ENCODE measurements at places on chromosomes 1 and 21. TPM values are rescaled to one million over a fixed set of nuclear protein-coding genes. Genes with fewer than 3 reads are reported as not detected.

DNA sequence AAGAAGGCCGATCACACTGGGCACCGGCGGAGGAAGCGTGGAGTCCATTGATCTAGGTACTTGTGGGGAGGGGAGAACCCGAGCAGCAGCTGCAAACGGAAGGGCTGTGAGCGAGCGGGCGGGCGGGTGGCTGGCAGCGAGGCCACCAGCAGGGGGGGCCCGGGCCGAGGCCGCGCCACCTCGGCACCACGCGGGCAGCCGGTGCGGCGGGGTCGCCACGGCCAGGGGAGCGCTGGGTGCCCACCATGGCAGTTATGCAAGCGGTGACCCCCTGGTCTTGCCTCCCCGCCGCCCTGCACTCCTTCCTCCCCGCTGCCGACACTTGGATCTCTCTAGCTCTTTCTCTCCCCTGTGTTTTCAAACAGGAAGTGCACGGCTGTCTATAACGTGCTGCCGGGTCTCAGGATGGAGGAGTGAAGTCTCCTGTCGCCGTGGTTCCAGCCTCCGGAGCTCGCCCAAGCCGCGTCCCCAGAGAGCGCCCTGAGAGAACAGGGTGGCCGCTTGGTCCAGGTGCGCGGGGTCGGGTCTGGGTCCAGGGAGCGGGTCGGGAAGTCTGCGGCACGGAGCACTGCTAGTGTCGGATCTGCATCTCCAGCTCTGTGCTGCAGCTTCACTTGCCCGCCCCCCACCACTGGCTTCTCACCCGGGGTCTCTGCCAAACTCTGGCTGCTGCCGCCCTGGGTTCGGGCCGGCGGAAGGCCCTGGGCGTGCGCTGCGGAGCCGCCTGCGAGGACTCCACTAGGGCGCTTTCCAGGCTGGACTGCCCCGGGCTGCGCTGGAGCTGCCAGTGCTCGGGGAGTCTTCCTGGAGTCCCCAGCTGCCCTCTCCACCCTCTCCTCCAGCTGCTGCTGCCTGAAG lies 22.7 kb downstream of the LRRC8D start:
- peak; percentile 81 for DNase-seq

DNA sequence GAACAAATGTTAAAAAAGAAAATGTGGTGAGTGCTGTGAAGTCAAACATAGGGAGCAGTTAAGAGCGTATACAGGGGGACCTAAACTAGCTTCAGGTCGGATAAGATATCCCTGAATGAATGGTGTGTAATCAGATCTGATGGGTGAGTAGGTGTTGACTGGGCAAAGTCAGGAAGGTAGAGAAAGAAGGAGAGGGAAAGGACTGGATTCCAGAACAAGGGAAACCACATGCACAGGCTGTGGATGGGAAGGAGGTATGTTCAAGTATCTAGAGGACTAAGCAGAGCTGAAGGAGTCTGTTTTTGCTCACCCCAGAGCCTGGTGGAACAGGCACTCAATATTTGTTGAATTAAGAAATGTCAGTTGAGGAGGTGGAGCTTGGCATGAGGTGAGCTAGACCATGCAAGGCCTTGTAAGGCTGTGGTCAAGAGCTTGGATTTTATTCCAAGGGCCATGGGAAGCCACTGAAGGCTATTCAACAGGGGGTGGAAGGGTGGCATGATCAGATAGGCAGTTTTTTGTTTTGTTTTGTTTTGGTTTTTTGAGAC lies 27.4 kb downstream of the MAP7D1 start:
- no peak for DNase-seq

- DNase-seq = no peak
Measured at GRCh38 chr1:202068596-202068995, 54.1 kb upstream of the GPR37L1 start.

- no peak for DNase-seq
Measured at GRCh38 chr1:202283379-202283844, 58.3 kb downstream of the UBE2T start.

DNA sequence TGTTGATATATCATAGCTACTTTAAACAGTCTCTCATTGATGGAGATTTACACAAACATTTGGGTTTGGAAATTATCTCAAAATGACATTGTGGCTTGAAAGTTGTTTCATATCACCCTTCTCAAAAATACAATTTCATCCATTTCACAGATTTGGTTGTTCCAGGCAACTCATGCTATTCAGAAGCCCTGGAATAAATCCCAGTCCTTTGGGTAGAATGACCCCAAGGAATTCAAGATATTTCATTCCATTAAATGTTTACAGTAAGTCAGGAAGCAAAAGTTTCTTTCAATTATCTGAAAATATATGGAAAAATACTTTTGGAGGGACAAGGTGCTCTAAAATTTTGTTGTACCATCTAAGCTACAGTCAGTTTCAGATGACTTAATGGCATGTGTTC lies 27.1 kb downstream of the MPZL1 start:
- DNase-seq = no peak

The SH2D5 gene
- total RNA-seq = 0.30 TPM

The RIPPLY3 gene
- not detected for total RNA-seq
